ENCODE measurements at places on chromosomes 5 and 9. TPM values are rescaled to one million over a fixed set of nuclear protein-coding genes. Genes with fewer than 3 reads are reported as not detected.

TMEM161B gene
- total RNA-seq: 26.9 TPM

OGN gene
- total RNA-seq: not detected

CD274 gene
- 35.2 TPM for total RNA-seq

TUSC1 gene
- total RNA-seq: not detected

FREM1 gene
- not detected for total RNA-seq

OTP gene
- total RNA-seq: not detected

QSOX2 gene
- total RNA-seq: 28.5 TPM

- ATAC-seq: no peak
Measured at GRCh38 chr5:109743041-109743531, 53.4 kb downstream of the MAN2A1 start.

DNA sequence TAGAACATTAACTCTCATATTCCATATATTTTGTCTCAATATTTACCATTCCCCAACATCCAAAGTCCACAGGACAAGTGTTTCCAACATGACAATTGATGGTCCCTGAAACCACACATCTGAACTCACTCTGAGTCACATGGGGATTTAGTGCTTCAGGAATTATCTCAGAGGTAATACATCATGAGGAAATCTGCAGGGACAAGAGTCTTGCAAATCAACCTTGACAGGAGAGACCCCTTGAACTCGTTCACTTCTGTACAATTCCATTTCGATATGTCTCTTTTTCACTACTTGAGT, 119.7 kb upstream of the ABCA1 start:
- ATAC-seq: no peak

GRCh38 chr5:101783241-101784013, 512.7 kb downstream of the SLCO4C1 start:
- ATAC-seq: no peak

- ATAC-seq: no peak
Measured at GRCh38 chr5:11898-12297, 80.1 kb upstream of the PLEKHG4B start.

GRCh38 chr9:116112236-116112635, 41.4 kb upstream of the PAPPA start:
- no peak for ATAC-seq

DNA sequence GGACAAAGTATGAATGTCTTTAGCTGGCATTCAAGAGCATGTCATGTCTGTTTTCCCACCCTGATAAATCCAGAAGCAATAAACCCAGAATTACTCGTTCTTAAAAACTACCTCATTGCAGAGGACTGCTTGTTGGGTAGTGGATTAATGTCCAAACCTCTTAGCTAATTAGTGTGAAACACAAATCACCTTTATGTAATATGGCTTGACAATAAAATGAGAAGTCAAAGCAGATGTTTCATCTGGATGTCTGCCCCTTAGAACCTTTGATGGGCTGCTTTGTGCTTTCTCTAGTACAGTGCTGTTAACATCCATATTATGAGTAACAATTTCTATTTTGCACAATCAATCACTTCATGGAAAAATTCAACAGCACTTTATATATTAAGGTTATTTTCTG, 149.1 kb upstream of the TUT7 start:
- ATAC-seq: no peak

DNA sequence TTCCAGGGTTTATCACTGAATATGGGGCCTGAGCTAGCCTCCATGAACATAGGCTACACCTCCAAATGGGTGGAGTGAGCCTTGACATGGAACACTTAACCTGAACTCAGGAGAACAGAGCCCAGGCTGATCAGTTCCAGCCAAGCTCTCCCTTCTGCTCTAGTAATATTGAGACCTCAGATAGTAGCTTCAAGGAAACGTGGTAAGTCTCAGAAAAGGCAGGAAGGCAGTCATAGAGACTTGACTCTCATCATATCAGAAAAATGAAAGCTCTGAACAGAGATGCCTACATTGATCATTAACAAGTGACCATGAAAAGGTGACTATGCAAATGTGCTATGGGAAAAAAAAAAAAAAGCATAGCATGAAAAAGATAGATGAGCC, 40.5 kb upstream of the MYO10 start:
- ATAC-seq: no peak

DNA sequence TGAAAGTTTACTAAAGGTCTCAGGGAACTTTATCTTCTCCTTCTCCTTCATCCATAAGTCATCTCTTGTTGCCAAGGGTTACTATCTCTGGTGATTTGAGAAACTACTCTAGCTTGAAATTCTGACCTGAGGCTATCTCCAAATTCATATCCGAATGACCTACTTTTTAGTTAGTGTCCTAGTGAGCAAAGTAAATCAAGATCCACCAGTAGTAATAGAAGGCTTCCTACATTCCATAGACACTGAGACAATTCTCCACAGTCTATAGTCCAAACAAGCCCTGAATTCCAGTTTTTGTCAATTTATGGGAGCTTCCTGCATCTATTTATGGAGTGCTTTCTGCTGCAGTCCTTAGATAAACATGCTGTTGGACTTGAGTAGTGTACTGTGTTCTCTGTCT, 5.0 kb downstream of the IL7R start:
- ATAC-seq: no peak

DNA sequence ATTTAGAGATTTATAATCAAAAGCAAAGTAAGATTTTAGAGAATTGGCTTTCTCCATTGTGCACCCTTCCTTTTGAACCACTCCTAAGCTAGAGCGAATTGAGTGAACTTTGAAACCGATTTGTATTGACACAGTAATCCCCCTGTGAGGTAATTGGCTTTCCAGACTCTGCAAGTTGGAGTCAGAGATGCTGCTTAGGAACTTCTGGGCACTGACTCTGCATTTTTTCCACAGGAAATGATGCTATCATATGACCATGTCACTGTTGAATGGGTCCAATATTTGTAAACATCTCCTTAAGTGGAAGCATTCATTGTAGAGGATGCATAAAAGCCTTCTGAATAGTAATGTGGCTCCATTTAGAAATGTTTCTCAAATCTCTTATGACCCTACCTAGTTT, 394.4 kb upstream of the ZNF608 start:
- ATAC-seq: no peak

DNA sequence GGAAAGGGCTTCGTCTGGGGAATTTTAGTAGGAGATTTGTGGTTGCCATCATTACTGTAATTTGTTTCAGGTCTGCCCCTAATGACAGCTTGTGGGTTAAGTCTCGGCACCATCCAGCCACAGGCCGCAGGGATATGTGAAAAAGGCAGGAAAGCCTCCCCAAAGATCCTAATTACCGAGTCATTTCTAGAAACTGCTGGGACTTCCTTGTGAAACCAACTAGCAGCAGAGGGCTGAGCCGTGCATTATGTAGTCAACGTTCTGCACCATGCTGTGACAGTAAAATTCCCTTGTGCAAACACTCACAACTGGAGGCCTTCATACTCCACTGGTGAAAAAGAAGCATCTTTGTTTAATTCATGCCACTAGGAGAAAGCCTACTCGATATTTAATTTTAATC, 230.3 kb downstream of the MPDZ start:
- no peak for ATAC-seq

GRCh38 chr5:50658246-50658645, 8.2 kb upstream of the PARP8 start:
- no peak for ATAC-seq

GRCh38 chr9:107249131-107249533, 33.9 kb upstream of the RAD23B start:
- no peak for ATAC-seq

- peak; percentile 60 for ATAC-seq
Measured at GRCh38 chr5:79878721-79879336, 112.2 kb downstream of the MTX3 start.

DNA sequence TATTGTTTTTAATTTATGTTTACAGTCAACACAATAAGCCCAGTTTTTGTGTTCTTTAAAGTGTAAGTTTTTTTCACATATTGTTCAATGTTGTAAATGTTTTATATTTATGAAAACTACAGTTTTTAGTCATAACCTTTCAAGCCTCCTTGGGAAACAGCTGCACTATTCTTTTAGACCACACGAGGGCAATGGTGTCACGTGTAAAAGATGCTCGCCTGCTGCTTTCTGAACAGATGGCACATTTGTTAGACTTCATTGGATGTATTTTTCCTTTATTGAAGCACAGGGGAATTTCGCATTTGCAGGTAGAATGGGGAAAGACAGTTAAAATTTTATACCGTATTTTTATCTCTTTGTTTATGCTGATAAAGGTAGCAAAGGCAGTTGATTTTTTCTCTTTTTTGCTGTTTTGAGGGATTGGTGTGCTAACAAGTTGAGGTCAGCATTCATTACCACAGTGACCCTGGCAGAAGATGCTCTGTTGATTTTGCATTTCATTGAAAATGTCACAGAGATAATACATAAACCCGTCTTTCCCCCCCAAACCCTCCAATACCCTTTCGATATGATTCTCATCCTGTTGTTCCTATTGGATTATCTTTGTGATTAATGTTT, 59.0 kb downstream of the MAT2B start:
- ATAC-seq: no peak

DNA sequence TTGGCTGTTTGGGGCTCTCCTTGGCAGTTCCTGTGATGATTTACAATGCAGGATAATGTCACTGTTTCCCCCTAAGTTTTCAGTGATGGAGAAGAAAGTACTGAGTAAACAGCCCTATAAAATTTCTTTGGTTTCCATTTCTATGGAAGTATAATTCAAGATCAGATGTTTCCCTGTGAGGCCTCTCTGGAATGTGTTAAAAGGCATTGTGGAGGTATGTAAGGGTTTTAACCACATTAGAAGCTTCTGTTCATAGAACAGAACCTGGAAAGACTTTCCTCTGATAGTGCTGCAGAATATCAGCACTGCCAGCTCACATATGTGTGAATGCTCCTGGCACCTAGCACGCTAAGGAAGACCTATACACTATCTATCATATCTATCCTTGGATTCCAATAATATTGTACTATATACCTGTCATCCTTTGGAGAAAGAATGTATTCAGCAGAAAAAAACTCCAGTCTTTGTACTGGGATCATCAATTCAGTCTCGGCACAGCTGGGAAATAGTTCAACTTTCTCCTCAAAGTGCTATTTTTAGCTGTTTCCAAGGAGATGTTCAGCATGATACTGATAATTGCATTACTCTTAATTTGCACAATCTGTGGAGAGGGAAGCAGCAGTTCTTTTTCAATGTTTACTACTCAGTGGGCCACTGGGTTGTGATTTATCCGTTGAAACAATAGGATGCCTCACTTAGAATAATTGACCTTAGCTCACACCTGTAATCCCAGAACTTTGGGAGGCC, 21.9 kb downstream of the TTC1 start:
- no peak for ATAC-seq

DNA sequence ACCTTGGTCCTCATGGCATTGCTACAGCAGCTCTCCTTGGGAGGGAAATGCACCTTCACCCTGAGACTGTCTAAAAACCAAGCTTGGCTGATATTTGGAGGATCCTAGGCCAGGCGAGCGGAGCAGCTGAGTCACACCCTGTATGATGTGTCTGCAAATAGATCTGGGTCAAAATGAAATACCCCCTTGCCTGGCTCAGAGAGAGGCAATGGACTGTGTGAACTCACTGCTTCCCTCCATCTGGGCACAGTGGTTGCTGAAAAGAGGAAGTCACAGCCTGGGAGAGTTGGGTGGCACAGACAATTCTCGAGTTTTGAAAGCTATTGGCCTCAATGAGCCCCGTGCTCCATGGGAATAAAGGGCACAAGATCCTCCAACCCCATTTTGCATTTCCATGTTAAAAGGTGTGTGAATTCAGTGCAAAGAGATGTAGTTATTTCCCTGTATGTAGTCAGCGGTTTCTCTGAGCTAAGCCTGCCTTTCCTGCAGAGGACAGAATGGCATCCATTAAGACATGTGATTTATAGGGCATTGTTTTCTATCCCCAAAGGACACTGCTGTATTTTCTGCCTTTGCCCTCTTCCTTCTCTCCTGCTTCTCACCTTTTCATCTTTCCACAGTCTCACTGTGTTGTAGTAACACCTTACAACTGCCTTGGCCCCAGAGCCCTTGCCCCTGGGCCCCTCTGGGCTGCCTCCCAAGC, 177.2 kb downstream of the GADD45G start:
- ATAC-seq: peak; percentile 78

GRCh38 chr5:168890816-168891812, 311.9 kb upstream of the PANK3 start:
- no peak for ATAC-seq

DNA sequence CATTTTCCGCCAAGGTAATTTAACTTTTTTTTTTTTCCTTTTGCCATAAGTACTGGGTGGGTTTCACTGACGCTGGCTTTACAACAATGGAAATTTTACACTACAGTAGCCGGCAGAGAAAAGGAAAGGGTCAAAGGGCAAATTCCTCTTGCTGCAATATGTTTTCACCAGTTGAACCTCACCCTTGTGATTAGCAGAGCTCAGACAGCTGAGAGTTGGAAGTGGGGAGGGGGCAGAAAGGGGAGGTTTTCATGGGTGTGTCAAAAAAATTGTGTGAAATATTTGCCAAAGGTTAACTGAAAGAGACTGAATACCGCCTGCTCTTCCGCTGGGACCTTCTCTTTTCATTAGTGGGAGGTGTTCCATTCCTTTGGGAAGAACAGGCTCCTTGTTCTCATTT, 296.9 kb downstream of the ADAMTS6 start:
- no peak for ATAC-seq

DNA sequence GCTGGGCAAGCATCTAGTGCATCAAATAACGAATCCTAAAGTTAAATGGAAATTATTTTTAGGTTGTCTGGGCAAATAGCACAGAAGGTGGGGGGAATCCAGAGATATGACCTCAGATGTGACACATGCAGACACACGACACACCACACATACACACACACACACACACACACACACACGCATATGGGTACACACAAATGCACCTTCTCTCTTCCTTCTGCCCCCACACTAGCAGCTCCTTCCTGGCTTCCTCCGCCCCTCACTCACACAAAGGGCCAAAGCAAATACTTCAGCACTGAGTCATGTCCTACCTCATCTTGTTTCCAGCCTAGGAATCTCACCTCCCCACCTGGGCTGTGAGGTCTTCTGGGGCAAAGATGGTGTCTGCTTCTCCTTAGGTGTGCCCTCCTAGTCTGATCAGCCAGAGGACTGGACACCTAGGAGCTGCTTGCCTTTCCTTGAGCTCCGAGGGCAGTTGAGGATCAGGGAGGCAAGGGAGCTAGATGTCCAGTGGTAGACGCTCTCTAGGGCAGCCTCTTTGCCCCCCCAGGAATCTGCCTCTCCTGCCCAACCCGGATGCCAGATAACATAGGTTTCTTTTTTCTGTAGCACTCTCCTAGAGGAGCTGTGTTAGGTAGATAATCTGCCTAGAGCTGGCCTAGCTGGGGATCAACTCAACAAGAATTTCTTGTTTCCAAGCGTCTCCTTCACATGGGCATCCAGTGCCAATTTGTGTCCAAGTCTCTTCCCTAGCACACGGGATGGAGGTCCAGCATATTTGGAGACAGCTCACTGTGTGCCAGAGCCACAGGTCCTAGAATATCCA, 14.3 kb upstream of the JADE2 start:
- ATAC-seq: peak; percentile 86

GRCh38 chr5:64453405-64453804, 52.4 kb upstream of the RGS7BP start:
- no peak for ATAC-seq

DNA sequence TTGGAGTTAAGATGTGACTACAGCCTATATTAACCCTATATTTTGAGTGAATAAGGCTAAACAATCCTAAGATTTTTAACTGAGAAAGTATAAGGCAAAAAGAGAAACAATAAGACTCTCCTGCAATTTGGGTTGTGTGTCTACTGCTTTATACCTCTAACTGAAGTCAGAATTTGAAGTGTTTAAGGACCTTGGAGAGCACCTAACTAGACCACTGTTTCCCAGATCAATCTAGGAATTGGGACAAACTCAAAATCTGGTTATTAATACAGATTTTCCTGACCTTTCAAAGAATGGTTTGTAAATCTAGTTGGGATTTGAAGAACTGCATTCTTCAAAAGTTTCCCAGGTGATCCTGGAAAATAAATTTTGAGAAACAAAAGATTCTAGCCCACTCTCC, 42.1 kb downstream of the GABRA1 start:
- no peak for ATAC-seq
